Breast epithelium (tissue), 4 donors: ENCODE measurements at places on chromosomes 1 and 21.

GRCh38 chr1:202227997-202228401 lies 34.4 kb downstream of the LGR6 start:
- no peak for DNase-seq
- H3K27me3 ChIP-seq: no peaks in the 10 kb centered on the region
- no peaks in the 10 kb centered on the region for H3K36me3 ChIP-seq

DNA sequence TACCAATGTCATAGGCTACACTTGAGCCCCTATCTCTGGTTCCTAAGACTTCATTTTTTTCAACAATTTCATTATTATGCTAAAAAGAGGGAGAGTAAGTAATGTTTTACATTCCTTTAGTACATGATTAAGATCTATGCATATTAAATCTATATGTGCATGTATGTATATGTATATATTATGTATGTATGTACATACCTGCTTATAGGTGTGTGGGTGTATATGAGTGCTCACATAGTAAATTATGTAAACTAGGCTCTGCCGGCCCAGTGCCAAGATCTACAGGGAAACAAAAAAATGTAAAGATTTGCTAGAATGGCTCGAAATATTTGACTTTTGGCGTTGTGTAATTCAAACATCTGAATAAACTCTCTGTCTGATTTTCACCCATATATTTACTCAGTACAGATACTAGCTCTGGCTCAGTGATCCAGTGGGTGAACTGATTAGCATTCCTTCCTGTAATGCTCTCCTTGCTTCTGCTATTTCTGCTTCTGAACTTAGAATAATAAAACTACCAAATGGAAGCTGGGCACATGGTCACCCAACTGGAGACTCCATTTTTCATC lies 113.1 kb upstream of the FGGY start:
- H3K4me3 ChIP-seq: no peak overlapping the region
- DNase-seq: no peak
- H3K27ac ChIP-seq: peak overlapping the region; percentile 27

DNA sequence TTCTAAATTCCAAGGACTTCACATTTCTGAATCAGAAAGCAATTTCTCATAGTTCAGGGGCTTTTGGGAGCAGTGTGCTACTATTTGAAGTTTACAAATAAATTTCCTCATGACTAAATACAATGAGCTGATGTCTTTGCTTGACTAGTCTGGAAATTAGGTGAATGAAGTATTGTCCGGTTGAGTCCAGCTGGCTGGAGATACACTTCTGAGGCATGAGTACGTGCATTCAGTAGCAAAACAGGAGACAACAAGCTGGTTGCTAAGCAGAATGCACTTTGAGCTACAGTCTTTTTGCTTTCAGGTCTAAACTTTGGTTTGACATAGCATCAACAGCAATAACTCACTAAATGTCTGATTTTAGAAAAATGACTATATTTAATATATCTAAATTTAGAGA lies 27.1 kb downstream of the ZNHIT6 start:
- no peaks in the 10 kb centered on the region for H3K4me1 ChIP-seq
- DNase-seq: no peak
- no peak overlapping the region for H3K27ac ChIP-seq
- no peaks in the 10 kb centered on the region for H3K27me3 ChIP-seq
- H3K4me3 ChIP-seq: no peak overlapping the region

DNA sequence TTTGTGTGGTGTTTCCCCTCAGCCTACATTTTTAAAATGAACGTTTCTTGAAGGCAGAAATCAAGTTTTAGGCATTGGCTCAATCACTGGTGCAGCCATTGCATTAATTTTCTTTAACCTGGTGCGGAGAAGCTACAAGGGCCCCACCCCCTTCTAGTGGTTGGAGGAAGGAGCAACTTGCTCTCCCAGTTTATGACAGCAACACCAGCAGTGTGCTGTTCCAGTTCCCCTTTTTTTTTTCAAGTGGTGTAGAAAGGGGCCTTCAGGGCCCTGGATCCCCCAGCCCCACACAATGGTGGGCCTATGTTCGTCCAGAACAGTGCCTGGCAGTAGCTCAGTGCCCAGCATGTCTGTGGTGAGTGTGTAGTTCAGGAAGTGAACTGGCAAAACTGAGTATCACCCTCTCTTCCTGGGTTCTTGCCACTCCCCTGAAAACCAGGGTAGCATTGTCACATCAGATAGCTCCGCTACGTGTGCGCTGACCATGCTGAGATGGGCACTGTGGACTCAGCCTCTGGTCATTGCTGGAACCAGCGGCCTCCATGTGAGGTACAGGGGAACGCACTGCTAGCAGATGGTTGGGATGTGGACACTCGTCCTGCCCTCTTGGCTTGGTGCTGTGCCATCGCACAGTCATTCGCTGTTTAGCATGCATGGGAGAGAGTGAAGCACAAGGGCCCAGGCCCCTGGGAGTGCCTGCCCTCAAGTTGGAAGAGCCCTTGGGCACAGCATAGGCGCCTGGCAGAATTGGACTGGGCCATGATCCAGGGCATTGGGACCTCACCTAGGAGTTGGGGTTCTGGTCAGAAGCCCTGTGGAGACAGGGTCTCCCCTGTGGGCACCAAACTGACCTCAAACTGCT lies 7.2 kb downstream of the ARF1 start:
- peaks cover 70% of the 10 kb centered on the region for H3K4me1 ChIP-seq
- no peaks in the 10 kb centered on the region for H3K27me3 ChIP-seq
- no peaks in the 10 kb centered on the region for H3K36me3 ChIP-seq
- DNase-seq: no peak
- no peak overlapping the region for H3K4me3 ChIP-seq
- H3K27ac ChIP-seq: peak overlapping the region; percentile 41

DNA sequence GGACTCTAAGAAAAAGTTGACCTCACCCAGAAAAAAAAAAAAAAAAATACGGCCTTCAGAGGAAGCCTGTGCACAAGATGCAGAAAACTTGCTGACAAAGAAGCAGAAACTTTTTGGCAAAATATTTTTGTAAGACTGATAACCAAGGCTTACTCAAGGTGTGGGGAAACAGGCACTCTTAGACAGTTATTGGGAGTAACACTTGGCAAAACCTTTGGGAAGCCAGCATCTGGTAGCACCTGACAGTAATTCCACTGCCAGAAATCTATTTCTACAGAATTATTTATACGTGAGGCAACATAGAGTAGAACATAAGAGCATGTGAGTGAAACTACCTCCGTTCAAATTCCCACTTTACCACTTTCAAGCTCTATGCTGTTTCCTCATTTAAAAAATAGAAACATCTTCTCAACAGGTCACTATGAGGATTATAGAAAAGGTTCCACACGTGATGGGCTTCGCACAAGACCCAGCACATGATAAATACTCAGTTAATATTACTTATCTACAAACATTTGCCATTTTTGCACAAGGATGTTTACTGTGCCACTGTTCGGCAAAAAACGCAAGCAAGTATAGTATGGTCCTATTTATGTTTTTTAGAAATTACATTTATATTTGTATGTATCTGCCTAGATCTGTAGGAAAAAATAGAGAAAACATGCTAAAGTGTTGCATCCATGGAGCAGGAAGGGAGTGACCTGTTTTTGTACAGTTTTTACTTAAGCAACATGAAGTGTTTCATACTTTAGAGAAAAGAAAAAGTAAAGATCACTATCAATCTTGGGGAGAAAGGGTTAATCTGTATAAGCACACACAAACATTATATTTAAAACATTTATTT lies 22.2 kb downstream of the MRPL39 start:
- no peak overlapping the region for H3K27ac ChIP-seq
- no peaks in the 10 kb centered on the region for H3K27me3 ChIP-seq
- no peak overlapping the region for H3K4me3 ChIP-seq
- H3K36me3 ChIP-seq: no peaks in the 10 kb centered on the region

DNA sequence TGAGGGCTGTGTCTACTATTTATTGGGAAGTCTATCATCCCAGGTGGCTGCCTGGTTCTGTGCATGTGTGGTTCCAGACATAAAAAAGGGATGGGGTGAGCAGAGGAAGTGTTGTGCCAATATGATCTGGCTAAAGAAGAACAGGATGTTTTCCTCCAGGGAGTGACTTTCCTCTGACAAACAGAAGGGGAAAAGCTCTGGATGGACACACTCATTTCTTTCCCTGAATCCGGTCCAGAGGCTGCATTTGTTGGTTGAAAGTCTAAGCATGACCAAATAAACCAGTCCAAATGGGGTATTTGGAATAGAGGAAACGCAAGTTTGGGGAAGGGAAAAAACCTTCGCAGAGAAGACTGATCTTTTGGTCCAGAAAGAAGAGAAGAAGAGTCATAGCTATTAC lies 12.7 kb downstream of the GREM2 start:
- no peak overlapping the region for H3K27ac ChIP-seq
- H3K4me3 ChIP-seq: no peak overlapping the region
- no peaks in the 10 kb centered on the region for H3K27me3 ChIP-seq
- no peaks in the 10 kb centered on the region for H3K4me1 ChIP-seq

DNA sequence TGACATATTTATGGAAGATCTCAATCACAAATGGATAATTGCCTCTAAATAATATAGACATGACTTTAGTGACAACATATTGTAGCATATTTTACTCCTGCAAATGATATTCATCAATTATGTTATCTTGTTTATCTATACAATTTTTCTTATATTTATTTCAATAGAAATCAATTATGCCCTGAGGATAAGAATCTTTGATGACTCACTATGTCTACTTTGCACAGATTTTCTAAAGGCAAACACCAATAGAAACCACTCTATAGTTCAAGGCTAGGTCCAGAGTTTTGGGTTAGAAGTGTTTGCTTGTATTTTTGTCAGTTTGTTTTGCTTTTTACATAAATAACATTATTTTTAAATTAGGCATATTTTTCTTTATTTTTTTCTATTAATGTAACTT lies 879.0 kb downstream of the LTN1 start:
- no peaks in the 10 kb centered on the region for H3K4me1 ChIP-seq
- DNase-seq: no peak
- no peaks in the 10 kb centered on the region for H3K27me3 ChIP-seq
